Left renal cortex interstitium (tissue), 4 donors: ENCODE measurements at places on chromosomes 7 and 10.

GRCh38 chr7:43096875-43097274 lies 15.6 kb upstream of the HECW1 start:
- no peak for DNase-seq

DNA sequence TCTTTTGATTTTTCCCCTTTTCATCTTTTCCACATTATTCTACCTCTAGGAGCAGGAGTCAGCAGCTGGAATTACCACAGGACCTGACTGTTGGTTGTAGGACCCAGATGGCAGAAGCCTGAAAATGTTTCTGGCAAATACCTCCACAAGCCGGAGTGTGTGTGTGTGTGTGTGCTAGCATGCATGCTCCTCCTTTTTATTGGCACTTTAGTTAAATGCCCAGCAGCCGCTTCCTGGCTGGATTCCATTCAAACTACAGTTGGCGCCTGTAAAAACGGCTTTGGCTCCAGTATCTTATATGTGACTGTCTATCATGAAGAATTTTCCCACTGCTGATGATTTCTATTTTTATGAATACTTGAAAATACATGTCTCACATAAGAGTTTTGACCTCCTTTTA lies 319.7 kb upstream of the SP4 start:
- DNase-seq, result no peak

DNA sequence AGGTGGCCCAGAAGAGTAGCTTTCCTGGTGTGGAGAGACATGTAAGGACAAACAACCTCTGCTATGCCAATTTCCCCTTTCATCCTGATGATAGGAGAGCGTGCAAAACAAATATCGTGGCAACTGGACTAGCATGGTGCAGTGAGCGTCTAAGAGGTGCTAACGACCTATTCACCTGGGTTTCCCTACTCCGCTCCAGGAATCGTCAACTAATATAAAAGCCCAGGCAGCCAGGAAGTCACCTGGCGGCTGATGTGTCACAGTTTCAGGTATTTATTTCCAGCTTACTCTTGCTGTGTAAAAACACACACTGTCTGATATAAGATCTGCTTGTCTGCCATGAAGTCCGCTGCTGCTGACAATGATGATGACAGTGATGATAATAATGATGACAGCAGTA lies 56.5 kb upstream of the EFCAB10 start:
- no peak for DNase-seq

- DNase-seq, result peak; percentile 0
Measured at GRCh38 chr7:153682628-153683027, 369.6 kb upstream of the DPP6 start.

GRCh38 chr7:12987238-12987637 lies 299.8 kb downstream of the ARL4A start:
- DNase-seq, result no peak
